ENCODE measurements at places on chromosomes 16 and 17.

DNA sequence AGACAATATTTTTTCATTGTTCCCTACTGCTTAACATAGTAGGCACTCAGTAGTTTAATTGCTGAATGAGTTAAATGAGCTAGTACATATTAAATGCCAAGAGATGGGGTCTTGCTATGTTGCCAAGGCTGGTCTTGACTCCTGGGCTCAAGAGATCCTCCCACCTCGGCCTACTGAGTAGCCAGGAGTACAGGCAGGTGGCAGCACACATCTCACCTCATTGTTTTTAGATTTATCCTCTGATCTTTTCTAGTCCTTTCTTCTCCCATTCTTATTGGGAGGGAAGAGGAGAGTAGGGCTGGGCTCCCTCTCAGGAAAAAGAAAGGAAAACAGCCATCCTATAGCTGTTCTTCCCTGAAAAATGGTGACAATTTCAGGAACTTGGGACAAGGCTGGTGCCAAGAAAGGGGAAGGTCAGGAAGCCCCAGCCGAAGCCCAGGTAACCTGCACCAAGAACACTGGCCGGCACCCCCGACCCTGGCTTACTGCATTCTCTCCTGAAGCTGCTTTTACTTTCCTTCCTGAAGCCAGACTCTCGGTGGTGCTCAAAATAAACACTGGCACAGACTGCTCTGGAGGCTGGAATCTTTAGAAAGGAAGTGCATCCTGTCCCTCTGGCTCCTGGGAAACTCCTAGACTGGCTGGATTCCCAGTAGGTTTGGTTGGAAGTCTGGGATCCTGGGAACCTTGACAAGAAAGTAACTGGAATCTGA lies 2.7 kb downstream of the TNFAIP1 start:
- DNase-seq = peak; percentile 38

DNA sequence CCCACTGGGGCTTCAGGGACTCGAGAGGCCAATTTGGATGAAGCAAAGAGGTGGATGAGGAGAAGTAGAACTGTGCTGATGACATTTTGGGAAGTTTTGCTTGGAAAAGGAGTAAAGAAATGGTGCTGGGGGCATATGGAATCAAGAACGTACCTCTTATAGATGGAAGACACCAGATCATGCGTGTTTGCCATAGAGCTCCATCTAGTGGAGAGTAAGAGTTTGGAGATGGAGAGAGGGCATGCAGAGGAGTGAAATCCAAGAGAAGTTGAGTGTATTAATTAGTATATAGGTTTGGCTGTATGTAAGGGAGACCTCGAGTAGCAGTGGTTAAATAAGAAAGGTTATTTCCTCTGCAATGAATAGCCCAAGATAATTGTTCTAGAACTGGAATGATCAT lies 56.0 kb downstream of the SHISA6 start:
- no peak for DNase-seq

DNA sequence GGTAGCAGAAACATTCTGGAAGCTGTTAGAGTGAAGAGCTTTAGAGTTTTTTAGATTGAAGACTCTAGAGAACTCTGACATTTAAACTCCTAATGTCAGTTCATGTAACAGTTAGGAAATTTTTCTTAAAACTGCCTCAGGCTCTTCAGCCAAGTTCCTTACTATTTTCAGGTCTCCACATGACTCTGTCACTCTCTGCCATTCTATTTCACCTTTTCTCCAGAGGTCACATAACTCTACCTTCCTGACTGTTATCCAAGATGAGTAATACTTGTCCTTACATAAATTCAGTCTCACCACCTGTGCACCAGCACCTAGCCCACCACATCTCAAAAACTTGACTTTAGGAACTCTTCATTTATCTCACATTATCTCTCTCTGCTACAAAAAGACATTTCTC lies 347.1 kb upstream of the CA10 start:
- DNase-seq = no peak

- DNase-seq = no peak
Observed at GRCh38 chr17:32626379-32626791, 139.6 kb downstream of the CDK5R1 start.

DNA sequence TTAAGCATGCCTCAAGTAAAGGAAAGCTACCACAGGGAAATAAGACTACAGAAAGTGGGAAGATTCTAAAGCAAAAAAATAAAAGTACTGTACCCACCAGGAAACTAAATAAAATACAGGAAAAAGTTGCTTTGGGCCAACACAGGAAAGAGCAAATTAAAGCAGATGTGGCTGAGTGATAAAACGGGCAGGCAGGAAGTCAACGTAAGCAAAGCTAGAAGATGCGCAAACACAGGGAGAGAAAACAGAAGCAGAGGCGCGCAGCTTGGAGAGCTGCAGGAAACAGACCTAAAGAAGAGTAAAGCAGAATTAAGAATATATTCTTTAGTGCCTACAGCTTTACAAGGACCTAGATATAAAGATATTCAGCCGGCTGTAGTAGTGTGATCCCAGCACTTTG lies 21.7 kb downstream of the USP36 start:
- no peak for DNase-seq

GRCh38 chr17:75664099-75664549 lies 2.8 kb downstream of the RECQL5 start:
- no peak for DNase-seq

DNA sequence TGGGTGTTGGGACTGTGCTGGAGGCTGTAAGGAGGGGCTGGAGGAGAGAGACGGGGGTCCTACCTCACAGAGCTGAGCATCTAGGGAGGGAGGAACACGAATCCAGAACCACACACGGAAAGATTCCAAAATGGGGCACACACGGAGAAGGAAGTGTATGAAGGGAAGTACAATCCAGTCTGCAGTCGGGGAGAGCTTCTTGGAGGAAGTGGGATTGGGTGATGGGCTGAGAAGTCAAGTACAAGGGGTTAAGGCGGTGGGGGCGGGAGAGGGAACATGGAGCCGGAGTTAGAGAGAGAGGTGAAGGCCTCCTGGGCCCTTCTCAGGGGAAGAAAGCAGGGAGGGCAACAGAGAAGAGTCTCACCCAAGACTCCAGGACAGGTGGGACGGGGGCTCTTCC lies 107.5 kb upstream of the CREBBP start:
- no peak for DNase-seq

DNA sequence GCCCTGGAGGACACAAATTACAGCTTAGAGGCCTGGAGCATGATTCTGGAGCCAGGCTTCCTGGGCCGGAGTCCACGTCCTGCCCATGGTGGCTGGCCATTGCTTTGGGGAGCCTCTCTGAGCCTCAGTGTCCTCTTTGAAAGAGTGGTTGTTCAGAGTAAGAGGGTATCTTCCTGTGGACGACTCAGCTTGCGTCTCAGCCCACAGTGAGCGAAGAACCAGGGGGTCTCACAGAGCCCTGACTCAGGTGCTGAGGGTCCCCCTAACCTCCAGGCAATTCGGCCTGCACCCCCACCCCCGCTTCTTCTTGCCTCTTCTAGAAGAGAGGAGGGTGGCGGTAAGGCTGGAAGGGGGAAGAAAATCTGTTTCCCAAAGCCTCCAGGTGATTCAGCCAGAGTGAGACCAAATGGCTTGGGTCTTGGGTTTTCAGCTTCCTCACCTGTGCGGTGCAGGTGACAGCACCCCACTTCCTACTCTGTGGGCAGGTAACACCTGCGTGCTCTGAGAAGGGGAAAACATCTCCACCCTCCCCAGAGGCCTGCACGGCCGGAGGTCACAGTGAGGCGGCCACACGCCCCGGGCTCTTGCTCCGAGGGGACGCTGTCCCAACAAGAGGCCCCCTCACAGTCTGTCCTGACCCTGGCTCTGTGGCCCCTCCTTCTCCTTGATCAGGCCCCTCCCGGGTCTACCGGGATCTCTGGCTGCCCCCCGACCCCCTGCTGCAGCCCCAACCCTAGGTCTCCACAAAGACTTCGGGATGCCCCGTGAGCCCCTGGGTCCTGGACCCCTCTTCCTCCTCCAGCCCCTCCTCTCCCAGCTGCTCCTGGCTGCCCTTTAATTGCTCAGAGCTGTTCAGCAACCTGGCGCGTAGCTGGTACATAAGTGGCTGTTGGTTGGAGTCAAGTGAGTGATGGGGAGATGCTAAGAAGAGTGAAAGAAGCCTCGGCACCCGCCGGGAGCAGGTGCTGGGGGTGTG lies 119.2 kb downstream of the METRNL start:
- no peak for DNase-seq

DNA sequence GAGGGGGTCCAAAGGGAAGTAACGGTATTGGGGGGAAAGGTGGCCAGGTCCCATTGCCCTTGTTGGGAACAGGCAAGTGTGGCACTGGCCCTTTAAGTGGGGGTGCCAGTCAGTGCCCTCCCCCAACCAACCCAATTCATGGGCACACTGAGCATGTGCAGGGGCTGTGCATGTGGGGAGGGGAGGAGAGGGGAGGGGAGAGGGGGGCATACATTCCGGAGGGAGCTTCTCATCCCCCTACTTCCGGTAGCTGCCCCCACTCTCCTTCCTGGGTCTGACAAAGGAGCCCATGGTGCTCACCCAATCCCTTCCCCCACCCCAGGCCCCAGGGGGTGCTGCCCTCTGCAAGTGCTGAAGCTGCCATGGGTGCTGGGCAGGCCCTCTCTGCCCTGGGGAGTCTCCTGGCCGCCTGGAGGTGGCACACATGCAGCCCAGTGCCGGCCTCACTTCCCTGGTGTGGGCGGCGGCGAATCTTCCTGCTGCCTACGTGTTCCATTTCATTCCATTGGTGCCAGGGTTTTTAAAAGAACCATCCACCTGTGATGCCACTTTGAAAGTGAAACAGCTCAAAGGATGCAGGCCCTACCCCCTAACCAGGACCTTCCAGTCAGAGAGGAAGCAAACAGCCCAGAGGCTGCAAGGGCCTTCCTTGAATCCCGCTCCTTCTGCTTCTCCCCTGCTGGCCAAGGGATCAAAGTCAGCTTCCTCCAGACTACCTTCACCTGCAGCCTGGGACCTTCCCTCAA lies 11.0 kb downstream of the HEXIM2 start:
- peak; percentile 16 for DNase-seq

GRCh38 chr16:52367821-52368220 lies 179.1 kb downstream of the TOX3 start:
- DNase-seq = no peak

DNA sequence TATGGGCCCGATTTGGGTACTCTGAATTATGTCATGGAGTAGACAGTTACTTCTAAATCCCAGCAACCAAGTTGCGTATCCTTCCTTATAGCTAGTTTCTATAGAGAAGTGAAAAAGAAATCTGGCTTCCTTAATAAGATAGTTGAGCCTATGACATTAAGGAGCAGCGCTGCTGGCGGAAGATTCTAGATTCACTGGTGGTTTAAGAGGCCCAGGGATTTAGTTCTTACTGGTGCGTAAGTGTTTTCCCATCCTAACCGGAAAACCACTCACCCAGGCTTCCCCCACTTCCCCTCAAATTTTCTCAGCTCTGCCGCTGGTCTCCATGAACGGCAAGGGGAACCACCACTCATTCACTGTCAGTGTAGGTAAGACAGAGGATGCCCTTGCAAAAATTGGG lies 230.4 kb downstream of the CPPED1 start:
- DNase-seq = no peak

DNA sequence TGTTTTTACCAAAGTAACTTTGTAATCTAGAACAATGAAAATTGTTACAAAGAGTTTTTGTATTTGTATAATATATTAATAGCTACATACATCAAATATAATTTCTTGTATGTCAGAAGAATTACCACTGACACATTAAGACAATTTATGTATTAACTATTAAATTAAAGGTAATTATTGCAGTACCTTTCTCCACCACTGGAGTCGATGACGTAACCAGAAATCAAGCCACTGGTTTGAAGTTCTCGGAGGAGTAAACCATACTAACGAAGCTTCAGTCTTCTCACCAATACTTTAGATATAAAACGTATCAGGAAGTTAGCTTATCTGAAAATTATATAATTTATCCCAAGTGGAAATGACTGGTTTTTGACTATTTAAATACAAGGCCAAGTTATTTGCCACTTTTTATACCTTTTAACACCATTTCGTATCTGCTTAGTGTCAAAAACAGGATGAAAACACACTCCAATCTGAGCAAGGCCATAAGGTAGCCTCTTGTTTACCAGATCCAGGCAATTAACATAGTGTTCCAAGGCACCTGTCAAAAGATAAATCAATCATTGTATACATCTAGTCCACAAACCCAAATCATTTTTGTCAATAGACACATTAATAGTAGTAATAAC lies 4.3 kb downstream of the POLG2 start:
- no peak for DNase-seq

DNA sequence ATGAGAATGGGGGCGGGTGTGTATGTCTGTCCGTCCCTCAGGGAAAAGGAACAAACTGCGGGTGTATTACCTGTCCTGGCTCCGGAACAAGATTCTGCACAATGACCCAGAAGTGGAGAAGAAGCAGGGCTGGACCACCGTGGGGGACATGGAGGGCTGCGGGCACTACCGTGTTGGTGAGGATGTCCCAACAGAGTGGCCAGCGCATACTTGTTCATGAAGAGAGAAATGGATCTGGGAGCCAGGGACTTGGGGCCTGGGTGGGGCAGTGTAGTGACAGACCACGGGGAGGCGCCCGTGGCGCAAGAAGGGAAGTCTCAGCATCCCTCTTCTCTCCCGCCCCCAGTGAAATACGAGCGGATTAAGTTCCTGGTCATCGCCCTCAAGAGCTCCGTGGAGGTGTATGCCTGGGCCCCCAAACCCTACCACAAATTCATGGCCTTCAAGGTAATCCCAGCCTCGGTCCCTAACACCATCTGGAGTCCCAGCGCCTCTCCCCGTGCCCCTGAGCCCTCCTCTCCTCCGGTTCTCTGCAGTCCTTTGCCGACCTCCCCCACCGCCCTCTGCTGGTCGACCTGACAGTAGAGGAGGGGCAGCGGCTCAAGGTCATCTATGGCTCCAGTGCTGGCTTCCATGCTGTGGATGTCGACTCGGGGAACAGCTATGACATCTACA lies 3.5 kb upstream of the C17orf107 start:
- no peak for DNase-seq

- no peak for DNase-seq
Observed at GRCh38 chr17:8477171-8477570, 41.5 kb downstream of the NDEL1 start.

DNA sequence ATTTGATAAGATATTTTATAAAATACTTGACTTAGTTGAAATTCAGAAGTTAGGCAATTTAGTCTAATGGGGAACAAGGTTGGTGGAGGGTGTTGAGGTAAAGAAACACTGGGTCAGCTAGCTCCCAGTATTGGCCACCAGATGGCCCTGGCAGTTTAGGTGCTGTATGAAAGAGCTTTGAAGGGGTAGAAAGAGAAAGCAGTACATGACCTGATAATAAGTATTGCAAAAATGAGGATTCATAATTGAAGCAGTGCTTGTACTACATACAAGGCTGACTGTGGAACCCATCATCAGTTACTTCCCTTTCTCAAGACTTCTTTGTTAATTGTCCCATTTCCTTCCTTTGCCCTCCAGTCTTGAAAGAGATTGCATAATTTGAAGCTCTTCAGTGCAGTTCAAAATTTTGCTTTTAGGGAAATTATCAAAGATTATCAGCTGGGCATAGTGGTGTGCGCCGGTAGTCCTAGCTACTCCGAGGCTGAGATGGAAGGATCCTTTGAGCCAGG lies 29.4 kb downstream of the TANC2 start:
- peak; percentile 43 for DNase-seq

- peak; percentile 16 for DNase-seq
Observed at GRCh38 chr17:13792314-13792713, 190.6 kb upstream of the HS3ST3A1 start.

- DNase-seq = no peak
Observed at GRCh38 chr17:61129267-61130254, 270.1 kb upstream of the TBX2 start.
